ENCODE measurements at places on chromosomes 5 and 9.
A peak's percentile ranks its signal among the peaks of the same experiment; 100 is the strongest.

DNA sequence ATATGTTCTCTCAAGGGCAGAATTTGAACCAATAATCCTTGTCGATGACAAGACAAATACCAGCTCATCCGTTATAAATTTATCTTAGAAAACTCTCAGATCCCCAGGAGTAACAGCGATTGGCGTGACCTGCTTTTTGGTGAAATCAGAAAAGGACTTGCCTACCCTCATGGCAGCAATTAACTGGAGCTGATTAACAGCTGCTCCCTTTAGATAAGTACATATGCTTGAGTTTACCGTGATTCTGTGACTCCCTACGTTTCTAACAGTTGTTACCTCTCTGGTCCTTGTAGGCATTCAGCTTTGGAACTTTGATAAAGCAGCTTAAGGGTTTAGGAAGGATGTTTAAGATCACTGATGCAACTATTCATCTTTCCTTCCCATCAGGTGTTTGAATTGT lies 2.6 kb downstream of the INVS start:
- DNase-seq = no peak

DNA sequence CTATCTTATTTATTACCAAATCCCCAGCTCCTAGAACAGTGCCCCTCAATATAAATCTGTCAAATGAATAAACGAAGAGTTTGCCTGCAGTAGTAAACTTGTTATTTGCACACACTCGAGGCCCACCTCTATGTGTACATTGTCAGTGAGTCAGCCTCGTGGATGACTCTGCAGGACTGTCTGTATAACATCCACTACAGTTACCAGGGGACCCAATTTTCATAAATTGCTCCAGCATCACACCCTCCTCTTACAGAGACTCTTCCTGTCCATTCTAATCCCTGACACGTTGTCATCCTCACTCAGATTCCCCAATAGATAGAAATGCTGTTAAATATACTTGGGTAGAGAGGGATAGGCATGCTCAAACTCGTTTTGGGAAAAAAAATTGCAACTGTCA lies 478.5 kb downstream of the RAB3C start:
- DNase-seq = no peak

GRCh38 chr5:143337946-143338345 lies 65.5 kb downstream of the NR3C1 start:
- DNase-seq = no peak

- no peak for DNase-seq
Measured at GRCh38 chr5:6279607-6280006, 98.7 kb downstream of the MED10 start.

DNA sequence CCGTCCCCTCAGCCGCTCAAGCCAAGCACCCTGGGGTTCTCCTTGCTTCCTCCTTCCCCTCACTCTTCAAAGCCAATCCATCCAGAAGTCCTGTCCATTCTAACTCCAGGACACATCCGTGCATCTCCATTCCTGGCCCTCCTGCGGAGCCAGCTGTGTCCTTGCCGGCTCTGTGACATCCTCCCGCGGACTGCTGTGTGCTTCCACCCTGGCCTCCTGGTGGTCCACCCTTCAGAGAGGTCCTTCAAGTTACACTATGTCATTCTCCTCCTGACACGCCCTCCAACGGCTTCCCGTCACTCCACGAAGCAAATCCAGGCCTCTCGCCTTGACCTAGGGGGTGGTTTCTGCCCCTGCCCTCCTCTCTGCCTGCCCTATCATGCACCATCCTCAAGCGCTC lies 13.0 kb upstream of the SCGB3A1 start:
- no peak for DNase-seq

DNA sequence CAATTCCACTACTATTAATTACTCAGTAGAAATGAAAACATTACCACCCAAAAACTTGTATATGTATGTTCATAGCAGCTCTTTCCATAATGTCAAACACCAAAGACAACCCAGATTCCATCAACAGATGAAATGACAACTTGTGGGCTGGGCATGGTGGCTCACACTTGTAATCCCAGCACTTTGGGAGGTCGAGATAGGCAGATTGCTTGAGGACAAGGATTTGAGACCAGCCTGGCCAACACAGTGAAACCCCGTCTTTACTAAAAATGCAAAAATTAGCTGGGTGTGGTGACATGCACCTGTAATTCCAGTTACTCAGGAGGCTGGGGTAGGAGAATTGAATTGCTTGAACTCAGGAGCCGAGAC lies 11.5 kb downstream of the UIMC1 start:
- no peak for DNase-seq

DNA sequence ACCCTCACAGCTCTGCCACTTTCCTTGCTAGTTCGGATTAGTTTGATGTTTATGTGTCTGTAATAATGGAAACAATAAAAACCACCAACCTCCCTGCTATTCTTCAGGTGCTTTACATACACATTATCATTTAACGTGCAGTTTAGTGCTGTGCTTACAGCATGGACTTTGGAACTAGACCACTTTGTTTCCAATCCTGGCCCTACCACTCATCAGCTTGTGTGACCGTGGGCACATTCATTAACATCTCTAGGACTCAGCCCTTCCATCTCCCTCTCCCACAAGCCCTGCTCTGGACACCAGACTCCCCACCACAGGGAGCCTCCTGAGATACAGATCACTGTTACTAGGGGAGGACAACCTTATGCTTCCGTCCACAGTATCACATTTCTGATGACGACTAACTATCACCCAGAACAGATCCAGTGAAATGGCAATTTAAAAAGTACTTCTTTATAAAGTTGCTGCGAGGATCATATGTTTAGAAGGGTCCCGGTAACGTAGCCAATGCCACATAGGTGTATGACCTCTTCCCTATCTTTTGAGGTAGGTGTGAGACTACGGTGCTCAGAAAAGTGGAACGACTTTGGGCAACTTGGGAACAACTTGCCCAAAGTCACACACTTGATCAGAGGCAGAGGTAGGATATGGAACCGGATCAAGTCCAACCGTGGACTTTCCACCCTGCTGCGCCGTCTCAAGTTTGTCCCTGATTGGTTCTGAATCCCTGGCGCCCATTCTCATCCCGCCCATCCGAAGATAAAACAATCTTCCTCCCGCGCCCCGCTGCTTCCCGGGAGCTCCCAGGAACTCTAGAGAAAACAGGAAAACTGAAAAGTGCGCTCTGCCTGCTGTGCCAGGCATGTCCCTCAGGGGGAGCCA lies 132.4 kb upstream of the NIPBL start:
- DNase-seq = peak; percentile 29

GRCh38 chr5:72222521-72222920 lies 97.5 kb downstream of the MRPS27 start:
- no peak for DNase-seq

GRCh38 chr5:8362495-8362894 lies 493.5 kb downstream of the MTRR start:
- no peak for DNase-seq
